CD4-positive, alpha-beta T cell treated with Interleukin-15 for 4 hours (primary cell): ENCODE measurements at places on chromosomes 13 and 19.

DNA sequence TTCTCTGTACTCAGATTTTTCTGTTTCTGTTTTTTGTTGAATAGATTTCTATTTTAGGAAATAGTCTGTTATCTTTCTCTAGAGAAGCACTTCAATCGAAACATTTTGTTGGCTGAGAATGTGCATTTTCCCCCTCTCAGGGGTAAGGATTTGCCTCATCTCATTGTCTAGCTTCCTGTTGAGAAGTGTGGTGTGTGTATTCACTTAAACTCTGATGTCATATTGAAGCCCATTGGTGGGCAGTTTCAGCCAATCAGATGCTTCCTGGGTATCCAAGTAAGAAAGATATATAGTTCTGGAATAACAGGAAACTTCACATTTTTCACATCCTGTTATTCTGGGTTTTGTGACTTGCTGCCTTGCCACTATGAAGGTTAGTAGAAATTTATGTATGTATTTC, 87.6 kb downstream of the ARHGEF7 start:
- DNase-seq, result peak; percentile 21

- no peak for DNase-seq
Observed at GRCh38 chr13:80873589-80873988, 532.7 kb upstream of the SPRY2 start.

DNA sequence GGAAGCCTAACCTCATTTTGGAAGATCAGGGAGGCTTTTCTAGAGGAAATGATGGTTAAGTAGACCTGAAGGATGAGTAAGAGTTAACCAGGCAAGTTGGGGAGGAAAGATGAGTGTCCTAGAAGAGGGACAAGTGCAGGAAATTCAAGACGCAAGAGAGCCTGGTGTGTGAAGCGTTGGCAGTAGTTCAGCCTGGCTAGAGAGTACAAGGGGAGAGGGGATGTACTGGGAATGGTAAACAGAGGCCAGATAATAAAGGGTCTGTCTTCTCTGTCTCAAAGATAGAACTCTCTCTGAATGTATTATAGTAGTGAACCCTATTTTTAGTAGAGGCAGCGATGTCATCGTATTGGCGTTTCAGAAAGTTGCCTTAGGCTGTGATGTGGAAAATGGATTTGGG, 9.7 kb downstream of the DPY19L3 start:
- DNase-seq, result no peak

GRCh38 chr13:39149896-39150295, 111.6 kb downstream of the NHLRC3 start:
- DNase-seq, result no peak

GRCh38 chr13:45350152-45350551, 9.2 kb upstream of the TPT1 start:
- DNase-seq, result no peak

GRCh38 chr13:113724780-113725315, 34.2 kb upstream of the TMEM255B start:
- DNase-seq, result peak; percentile 84

GRCh38 chr13:66895780-66896179, 334.4 kb downstream of the PCDH9 start:
- no peak for DNase-seq

DNA sequence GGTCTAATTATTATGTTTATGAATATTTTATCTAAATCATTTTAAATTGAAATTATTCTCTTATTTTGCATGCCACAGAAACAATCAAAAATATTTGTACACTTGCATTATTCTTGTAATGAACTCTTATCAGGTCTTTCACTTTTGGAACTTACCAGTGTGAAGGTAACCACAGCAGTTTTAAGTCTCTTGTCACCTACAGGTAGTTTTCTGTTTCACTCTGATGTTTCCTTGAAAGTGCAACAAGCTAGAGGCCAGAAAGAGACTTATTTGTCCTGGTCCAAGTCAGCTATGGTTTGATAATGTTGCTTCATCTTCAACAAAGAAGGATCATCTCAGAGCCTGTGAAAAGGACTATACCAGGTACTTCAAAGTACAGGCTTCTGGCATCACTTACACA, 133.4 kb upstream of the NBEA start:
- DNase-seq, result no peak

DNA sequence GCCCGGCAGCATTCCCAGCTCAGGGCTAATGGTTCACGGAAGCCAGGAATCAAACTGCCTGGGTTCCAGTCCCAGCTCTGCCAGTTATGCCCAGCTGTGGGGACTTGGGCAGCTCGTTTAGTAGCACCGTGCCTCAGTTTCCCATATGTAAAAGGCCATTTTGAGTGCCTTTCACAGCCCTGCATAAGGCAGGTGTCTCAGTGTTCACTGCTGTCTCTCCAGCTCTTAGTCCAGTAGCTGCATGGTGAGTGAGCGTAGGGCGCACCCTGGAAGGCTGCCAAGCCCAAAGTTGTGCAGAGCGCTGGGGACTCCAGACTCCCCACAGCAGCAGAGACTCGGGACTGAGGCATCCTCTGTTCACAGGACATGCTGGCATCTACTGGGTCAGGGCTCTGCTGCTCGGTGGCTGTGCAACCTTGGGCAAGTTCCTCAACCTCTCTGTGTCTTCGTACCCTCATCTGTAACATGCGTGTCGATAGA, 5.5 kb downstream of the RPL28 start:
- no peak for DNase-seq

DNA sequence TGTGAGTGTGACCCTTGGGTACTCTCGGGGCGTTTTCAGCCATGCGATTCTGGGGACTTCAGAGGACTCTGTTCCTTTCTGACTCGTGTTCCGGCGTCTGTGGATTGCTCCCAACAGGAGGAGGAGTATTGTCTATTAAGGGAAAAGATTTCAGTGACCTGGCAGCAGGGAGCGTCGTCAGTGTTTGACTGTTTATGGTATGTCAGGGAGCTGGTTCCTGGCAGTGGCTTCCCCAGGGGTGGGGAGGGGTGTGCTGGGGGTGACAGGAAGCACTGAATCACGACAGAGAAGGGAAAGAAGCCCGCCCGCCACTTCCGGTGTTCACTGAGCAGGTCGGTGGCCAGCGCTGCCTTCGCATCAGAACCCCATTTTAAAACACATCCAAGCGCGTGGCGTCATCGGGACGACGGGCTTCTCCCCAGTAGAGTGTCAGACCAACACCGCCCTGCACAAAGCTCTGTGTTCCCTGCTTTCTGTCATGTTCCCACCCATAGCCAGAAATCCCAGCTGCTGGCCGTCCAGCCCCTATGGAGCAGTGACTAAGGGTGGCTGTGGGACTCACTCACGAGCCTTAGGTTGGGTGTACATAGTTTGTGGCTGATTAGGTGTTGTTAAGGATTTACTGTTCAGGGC, 33.8 kb downstream of the COL4A2 start:
- peak; percentile 19 for DNase-seq

- no peak for DNase-seq
Observed at GRCh38 chr13:106182404-106182803, 353.1 kb downstream of the EFNB2 start.

GRCh38 chr19:56309511-56310185, 5.0 kb downstream of the ZSCAN5A start:
- peak; percentile 42 for DNase-seq

DNA sequence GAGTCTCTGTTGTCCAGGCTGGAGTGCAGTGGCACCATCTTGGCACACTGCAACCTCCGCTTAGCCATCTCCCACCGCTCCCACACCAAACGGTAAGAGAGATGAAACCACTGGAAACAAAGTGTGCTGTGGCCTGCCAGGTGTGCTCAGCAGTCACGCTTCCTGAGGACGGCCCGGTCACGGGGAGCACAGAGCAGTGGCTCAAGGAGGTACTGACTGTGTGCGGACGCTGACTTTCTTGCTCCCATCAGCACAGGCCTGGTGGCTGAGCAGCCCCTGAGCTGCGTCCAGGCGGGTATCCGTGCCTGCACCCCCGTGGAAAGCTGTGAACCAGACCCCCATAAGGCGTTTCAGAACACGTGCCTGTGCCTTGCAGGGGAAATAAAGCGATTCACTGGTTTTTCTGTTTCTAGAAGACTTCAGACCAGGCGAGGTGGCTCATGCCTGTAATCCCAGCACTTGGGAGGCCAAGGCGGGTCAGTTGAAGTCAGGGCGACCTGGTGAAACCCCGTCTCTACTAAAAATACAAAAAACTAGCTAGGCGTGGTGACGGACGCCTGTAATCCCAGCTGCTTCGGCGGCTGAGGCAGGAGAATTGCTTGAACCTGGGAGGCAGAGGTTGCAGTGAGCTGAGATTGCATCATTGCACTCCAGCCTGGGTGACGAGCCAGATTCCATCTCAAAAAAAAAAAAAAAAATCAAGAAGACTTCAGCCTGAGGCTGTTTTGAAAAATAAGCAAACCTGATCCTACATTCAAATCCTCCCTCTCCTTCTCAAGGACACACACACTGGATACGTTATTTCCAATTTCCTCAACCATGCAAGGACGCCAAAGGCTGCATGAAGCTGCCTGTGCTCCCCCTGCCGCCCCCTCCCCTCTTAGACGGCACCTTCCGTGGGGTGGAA, 25.5 kb downstream of the ADPRHL1 start:
- no peak for DNase-seq

DNA sequence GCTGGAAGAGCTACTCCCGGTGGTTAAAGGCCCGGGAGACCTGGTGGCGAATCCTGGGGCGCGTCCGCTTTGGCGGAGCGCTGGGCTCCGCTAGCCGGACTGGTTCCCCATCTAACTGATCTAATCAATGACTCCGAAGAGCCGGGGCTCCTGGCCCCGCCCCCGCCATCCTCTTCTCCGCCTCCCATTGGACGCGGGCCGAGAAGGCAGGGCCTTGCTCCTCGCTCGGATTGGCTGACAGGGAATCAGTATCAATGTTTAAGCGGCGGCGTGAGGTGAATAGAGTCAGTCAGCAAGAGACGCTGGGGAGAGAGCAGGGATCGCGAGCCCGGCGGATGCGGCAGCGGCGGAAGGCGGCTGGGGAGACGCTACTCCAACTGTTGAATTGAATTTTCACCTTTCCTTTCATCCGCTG, 1.7 kb upstream of the PCDH17 start:
- DNase-seq, result peak; percentile 19

GRCh38 chr13:90415902-90416301, 931.6 kb upstream of the MIR17HG start:
- no peak for DNase-seq

DNA sequence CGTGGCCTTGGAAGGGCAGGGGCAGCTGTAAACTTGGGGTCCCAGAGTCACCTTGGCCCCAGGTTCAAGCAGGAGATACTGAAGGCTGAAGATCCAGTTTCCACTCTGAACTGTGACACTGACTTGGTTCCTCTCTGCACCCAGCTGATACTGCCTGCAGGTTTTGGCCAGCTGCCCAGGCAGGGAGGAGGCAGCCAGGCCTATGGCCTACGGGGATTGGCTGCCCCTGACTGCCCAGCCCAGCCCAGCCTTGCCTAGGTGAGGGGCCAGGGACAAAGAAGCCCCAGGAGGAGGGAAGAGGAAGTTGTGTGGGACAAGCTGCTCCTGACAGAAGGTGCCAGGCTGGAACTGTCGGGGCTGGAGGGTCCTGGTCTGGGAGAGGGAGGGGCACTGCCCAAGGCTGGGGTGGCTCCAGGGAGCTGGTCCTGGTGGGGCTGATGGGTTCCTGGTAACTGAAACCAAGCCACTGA, 51.7 kb upstream of the CYP4F8 start:
- no peak for DNase-seq

DNA sequence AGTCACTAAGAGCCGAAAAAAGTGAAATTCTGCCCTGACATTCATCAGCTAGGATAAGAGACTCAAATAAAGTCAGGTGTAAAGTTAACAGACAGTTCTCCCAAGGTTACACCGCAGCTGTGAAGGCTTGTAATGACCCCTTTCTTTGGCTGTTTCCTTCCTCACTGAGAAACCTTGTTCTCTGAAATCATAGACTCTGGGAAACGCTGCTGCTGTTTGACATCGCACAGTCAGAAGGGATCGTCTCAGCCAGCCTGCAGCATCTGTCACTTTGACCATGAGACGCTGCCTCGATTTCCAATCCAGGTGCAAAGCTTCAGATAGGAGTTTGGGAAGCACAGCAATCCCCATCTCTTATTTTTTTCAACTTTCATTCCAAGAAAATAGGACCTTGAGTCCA, 678 bp downstream of the BCAT2 start:
- DNase-seq, result no peak

- DNase-seq, result no peak
Observed at GRCh38 chr13:23510544-23510916, 59.7 kb upstream of the TNFRSF19 start.

- DNase-seq, result no peak
Observed at GRCh38 chr19:38316477-38317067, 825 bp upstream of the YIF1B start.

GRCh38 chr13:50174630-50175029, 159.4 kb downstream of the KCNRG start:
- DNase-seq, result no peak

DNA sequence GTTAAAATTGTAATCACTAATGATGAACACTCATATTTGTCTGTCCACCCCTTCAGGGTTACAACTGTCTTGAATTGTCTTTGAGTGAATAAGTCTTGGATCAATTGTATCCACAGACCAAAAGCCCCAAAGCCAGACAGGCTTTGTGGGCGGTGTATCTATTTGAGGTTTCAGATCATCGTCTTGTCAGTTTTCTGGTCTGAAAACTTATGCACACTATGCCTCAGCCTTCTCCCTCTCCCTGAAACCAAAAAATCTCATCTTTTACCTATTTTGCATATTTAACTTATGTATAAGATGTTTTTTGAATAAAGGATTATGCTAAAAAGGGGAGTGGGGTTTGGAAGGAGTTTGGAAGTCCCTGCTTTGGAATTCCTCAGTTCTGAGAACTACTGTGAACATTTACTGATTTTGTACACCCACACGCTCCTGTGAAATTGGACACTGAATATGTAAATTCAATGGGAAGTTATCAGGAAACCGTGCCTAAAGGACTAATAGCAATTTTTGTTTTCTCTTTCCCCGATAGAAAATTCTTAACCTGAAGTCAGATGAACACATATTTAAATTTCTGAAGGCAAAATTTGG, 52.1 kb downstream of the DPY19L3 start:
- no peak for DNase-seq

DNA sequence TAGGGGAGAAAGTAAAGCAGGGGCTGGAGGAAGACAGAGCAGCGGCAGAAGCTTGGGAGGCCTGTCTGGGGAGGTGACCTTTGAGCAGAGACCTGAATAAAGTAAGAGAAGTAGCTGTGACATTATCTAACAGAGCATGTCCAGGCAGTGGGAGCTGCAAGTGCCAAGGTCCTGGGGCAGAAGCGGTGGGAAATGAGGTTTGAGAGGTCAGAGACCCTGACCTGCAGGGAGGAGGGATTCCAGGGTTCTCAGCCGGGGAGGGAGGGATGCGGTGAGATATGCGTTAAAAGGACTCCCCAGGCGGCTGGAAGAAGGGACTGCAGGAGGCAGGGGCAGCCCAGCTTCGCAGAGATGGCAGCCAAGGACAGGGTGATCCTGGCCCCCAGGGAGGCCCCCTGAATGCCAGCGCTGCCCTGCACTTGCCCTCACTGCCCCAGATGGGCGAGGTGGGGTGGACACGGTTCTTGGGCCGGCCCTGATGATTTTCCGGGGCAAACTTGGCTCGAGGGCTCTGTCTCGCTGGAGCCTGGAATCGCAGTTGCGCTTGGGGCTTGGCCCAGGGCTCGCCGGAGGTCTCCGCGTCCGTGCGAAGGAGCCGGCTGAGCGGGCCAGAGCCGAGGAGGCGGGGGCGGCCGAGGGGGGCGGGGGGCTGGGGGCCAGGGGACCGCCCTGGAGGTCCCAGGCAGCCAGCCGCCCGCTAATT, 3.2 kb downstream of the CRLF1 start:
- DNase-seq, result no peak
